ENCODE measurements at places on chromosomes 7 and 10.

DNA sequence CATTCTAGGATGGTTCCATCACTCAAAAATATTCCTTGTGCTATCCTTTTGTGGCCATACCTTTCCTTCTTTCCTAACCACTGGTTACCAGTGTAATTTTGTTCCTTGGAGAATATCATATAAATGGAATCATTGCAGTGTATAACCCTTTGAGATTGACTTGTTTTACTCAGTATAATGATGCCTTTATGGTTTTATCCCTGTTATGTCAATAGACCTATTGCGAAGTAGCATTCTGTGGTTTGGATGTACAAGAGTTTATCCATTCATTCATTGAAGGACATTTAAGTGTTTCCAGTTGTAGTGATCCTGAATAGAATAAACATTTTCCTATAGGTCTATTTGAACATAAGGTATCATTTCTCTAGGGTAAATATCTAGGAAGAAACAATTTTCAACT lies 54.2 kb downstream of the RBM33 start:
- DNase-seq: no peak

- no peak for DNase-seq
Observed at GRCh38 chr10:130691776-130692175, 555.6 kb downstream of the GLRX3 start.

GRCh38 chr7:46933596-46933995 lies 648.3 kb downstream of the TNS3 start:
- DNase-seq: no peak

- no peak for DNase-seq
Observed at GRCh38 chr7:15556339-15557105, 5.3 kb downstream of the AGMO start.

DNA sequence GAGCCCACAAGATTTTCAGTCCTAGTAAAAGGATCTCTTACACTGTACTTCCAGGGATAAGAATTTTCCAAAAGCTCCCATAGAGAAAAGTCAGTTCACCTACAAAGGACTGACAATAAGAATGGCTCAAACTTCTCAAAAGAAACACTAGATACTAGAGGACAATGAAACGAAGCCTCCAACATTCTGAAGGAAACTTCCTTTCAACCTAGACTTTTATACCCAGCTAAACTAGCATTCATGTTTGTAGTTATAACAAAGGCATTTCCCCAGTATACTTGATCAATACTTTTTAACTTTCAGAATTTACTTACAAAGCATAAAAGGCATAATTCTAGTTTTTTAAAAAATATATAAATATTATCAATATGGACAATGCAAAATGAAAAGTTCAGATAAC lies 41.0 kb upstream of the DNAAF5 start:
- DNase-seq: no peak

GRCh38 chr7:127473409-127473808 lies 80.9 kb upstream of the ZNF800 start:
- DNase-seq: no peak

- DNase-seq: no peak
Observed at GRCh38 chr7:137886281-137886680, 39.5 kb upstream of the DGKI start.

DNA sequence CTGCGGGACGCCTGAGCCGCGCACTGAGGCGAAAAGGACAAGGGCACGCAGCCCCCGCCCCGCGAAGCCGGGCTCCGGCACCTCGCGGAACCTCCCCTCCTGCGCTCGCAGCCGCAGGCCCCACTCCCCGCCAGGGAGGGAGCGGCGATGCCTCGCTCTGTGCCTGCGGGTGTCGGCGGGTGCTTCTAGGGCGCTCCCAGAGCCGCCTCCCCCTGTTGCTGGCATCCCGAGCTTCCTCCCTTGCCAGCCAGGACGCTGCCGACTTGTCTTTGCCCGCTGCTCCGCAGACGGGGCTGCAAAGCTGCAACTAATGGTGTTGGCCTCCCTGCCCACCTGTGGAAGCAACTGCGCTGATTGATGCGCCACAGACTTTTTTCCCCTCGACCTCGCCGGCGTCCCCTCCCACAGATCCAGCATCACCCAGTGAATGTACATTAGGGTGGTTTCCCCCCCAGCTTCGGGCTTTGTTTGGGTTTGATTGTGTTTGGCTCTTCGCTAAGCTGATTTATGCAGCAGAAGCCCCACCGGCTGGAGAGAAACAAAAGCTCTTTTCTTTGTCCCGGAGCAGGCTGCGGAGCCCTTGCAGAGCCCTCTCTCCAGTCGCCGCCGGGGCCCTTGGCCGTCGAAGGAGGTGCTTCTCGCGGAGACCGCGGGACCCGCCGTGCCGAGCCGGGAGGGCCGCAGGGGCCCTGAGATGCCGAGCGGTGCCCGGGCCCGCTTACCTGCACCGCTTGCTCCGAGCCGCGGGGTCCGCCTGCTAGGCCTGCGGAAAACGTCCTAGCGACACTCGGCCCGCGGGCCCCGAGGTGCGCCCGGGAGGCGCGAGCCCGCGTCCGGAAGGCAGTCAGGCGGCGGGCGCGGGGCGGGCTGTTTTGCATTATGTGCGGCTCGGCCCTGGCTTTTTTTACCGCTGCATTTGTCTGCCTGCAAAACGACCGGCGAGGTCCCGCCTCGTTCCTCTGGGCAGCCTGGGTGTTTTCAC lies 519 bp downstream of the ITGB8 start:
- peak; percentile 84 for DNase-seq

- no peak for DNase-seq
Observed at GRCh38 chr10:130512936-130513335, 376.7 kb downstream of the GLRX3 start.

GRCh38 chr7:47100817-47101435 lies 481.0 kb downstream of the TNS3 start:
- DNase-seq: peak; percentile 86

DNA sequence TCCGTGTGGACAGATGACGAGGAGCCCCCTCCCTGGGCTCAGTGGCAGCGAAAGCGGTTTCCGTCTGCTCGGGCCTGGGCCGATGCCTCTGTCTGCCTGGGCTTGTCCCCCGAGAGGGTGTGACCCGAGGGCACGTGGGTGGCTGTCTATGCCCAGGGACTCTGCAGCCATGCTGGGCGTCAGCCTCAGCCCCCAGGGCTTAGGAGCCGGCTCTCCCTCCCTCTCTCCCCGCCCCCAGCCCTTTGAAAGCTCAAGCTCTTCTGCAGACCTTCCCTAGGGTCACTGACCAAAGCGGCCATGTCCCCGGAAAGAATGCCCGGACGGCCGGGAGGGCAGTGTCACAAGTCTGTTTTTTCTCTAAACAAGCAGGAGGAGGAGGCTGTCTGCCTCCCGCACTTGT lies 7.1 kb downstream of the MICALL2 start:
- DNase-seq: no peak

DNA sequence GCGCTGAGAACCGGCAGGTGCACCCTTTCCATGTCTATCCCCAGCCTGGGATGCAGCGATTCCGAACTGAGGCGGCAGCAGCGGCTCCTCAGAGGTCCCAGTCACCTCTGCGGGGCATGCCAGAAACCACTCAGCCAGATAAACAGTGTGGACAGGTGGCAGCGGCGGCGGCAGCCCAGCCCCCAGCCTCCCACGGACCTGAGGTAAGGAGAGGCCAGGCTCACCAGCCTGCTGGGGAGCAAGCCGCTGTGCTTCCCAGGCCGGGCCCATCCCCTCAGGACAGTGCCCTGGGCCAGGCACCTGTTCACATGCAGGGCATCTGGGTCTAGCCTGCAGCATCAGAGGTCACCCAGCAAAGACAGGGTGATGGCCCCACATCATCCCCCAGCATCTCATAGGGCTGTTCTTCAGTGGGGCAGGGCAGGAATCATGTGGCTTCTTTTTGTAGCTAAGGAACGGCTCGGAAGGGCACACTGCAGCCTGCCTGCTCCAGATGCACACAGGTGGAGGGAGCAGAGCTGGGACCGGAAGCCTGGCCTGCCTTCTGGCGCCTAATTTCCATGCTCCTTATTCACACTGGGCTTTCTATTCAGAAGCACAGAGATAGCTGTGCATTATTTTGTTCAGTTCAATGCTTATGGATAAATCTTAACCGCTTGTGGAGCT lies 18.9 kb downstream of the BAG3 start:
- no peak for DNase-seq

DNA sequence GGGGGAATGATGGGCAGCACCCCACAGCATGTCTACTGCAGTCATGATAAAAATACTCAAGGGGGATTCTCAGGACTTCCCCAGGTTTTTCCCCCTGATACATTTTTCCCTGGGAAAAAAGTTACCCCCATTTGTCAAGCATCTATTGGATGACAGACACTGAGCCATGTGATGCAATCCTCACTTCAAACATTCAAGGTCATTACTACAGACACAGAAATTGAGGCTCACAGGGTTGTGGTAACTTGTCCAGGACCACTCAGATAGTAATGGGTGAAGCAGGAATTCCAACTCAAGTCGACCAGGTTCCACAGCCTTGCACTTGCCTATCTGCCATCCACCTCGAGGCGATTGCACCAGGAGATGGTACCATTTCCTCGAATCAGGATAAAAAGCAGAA lies 31.7 kb downstream of the PPP1R3C start:
- DNase-seq: no peak

GRCh38 chr7:118734541-118734940 lies 510.0 kb downstream of the ANKRD7 start:
- DNase-seq: no peak

DNA sequence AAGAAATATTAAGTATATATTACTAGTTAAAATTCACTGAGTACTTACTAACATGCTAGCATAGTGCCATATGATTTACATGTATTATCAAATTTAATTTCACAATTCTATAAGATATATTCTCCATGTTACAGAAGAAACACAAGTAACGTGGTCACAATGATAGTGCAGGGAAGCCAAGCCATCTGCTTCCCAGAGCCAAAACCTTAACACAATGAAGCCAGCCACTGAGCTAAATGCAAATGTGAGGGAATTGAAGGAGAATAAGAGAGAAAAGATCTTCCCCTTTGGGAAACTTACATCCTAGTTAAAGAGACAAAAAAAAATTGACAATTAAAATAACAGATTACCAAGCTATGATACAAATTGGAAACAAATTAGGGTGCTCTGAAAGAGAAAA lies 63.6 kb downstream of the ELAPOR2 start:
- no peak for DNase-seq

GRCh38 chr10:34644224-34644623 lies 170.9 kb downstream of the PARD3 start:
- no peak for DNase-seq

GRCh38 chr7:102439963-102440795 lies 6.8 kb downstream of the ORAI2 start:
- DNase-seq: peak; percentile 95

DNA sequence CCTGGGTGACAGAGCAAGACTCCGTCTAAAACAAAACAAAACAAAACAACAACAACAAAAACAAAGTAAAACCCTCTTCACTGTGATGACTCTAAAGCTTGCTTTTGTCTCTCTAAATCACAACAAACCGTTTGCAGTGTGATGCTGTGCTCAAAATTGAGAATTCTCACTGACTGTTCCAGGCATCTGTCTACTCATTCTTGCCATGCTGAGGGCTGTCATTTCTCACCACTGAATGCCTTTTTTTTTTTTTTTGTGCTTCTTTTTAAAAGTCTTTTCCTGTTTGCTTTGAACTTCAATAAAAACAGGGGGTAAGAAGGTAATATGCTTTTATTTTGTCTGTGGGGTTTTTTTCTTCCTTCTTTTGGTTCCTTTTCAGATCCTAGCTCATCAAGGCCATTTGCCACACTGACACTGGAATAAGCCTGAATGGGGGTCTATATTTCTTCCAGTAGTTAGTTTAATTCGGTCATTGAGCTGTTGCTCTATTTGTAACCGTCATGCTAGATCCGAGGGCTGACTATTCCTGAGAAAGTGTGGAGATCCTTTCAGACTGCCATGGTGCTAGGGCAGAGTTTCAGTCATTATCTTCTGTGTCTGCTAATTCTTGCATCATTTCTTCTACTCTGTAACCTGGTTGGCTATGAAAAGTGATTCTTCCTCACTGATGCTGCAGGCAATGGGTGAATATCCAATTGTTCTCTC lies 10.6 kb downstream of the FAS start:
- no peak for DNase-seq

DNA sequence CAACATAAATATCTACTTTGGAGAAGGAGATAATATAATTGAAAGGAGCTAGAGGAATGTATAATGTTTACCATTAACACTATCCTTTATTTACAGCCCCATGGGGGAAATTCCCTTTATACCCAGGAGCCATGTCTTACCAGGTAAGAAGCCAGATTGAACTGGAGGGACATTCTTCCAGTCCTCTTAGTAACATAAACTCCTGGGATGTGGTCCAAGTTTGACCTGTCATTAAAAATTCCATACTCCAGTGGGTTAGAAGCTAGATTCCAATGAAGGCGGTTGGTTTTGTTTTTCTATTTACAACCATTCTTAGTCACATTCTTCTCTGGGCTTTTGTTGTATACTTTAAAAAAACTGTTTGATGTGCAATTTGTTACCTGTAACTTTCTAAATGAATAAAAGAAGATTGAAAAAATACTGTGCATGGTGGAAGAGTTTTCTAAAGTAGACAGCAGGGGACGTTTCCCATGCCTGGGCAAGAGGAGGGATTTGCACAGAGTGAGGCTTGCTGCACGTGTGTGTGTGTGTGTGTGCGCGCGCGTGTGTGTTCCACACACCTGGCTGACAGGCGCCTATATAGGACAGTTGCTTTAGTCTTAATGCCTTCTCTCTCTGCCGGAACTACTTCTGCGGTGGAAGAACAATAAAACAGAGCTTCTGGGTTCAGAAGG lies 2.0 kb downstream of the PLCE1 start:
- peak; percentile 42 for DNase-seq

- no peak for DNase-seq
Observed at GRCh38 chr7:99395616-99396327, 12.6 kb downstream of the PDAP1 start.

DNA sequence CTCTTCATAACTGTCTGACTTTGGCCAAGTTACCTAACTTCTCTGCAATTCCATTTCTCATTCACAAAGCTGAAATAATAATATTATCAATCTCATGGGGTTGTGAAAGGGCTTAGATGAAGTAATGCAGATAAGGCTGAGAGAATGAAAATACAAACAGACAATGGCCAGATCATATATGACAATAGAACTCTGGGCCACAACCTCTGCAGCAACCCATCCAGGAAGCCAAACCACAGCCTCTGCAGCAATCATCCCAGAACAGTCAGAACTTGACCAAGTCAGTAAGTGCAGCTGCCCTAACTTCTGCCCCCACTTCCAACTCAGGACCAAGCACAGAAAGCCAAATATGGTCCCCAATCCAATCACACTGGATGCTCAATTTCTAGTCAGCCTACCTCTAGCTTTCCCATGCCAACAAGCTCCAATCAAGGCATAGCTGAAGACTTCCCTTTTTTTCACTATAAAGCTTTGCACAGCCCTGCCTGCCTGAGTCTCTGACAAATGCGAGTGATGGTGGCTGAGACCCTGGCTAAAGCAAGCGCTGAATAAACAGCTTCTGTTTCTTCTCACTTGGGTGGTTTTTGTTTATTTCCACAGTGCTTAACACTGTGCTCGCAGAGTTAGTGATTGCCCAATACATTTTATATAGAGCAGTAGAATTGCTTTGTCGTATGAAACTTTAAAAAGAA lies 34.8 kb upstream of the TNPO3 start:
- peak; percentile 39 for DNase-seq

GRCh38 chr10:8035006-8035640 lies 19.4 kb upstream of the GATA3 start:
- DNase-seq: peak; percentile 52

- no peak for DNase-seq
Observed at GRCh38 chr7:13989949-13990305, 461 bp upstream of the ETV1 start.

Data from Daoy (cell line).